ENCODE measurements at places on chromosomes 6 and 20. TPM values are rescaled to one million over a fixed set of nuclear protein-coding genes. Genes with fewer than 3 reads are reported as not detected.

Gene ADNP
- total RNA-seq = 27.5 TPM

Gene KIAA1755
- total RNA-seq = 0.44 TPM

Gene ZBTB46
- 7.3 TPM for total RNA-seq

Gene RSPH4A
- not detected for total RNA-seq

Gene NKX2-2
- total RNA-seq = not detected

Gene ADGRF1
- 82.6 TPM for total RNA-seq

Gene DEFB121
- not detected for total RNA-seq

Gene SF3B5
- 139 TPM for total RNA-seq

Gene DYNLT2
- total RNA-seq = 0.51 TPM

Gene SNTA1
- 25.9 TPM for total RNA-seq

Gene PRKN
- not detected for total RNA-seq

Gene DLK2
- total RNA-seq = 1.4 TPM

Gene EYA4
- total RNA-seq = 10.0 TPM

Gene LY6G5C
- 1.6 TPM for total RNA-seq

Gene PPP1R3G
- 3.2 TPM for total RNA-seq

Gene SOD2
- 78.2 TPM for total RNA-seq

Gene MCCD1
- total RNA-seq = not detected

Gene STX16
- 44.2 TPM for total RNA-seq

Gene RIMS4
- 0.04 TPM for total RNA-seq

Gene SMLR1
- total RNA-seq = not detected

Gene GABRR1
- total RNA-seq = not detected

Gene GPX6
- not detected for total RNA-seq

Gene ARFGEF2
- 33.5 TPM for total RNA-seq

Gene NKAPL
- total RNA-seq = not detected

Gene REPS1
- total RNA-seq = 27.4 TPM

Gene IL17F
- not detected for total RNA-seq

Gene RUNX2
- 7.3 TPM for total RNA-seq

Gene SAPCD1
- total RNA-seq = 6.0 TPM

Gene NKX2-4
- not detected for total RNA-seq
